Dermis blood vessel endothelial cell (primary cell): ENCODE measurements at places on chromosomes 7 and 10. TPM values are rescaled to one million over a fixed set of nuclear protein-coding genes. Genes with fewer than 3 reads are reported as not detected.
A peak's percentile ranks its signal among the peaks of the same experiment; 100 is the strongest.

DNA sequence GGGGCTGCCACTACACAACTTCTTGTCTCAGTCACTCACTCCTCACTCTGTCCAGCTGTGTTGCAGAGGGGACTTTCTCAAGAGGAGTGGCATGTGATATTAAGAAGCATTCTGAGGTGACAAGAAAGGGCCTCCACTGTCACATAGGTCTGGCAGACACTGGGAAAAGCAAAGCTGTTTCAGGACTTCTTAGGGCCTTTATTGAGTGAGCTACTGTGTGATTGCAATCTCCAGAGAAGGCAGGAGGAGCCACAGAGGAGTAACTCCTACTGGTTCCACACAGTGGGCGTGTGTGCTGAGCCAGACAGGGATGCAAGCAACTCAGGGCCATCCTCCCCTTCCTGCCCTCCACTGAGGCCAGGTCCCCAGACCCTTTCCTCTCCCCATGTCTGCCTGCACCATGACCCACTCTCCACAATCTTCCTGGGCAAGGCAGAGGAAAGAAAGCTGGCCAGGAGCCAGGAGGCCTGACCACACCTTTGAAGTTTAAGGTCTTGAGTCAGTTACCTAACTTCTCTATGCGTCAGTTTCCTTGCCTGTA lies 262.0 kb upstream of the ZMIZ1 start:
- DNase-seq = no peak

DNA sequence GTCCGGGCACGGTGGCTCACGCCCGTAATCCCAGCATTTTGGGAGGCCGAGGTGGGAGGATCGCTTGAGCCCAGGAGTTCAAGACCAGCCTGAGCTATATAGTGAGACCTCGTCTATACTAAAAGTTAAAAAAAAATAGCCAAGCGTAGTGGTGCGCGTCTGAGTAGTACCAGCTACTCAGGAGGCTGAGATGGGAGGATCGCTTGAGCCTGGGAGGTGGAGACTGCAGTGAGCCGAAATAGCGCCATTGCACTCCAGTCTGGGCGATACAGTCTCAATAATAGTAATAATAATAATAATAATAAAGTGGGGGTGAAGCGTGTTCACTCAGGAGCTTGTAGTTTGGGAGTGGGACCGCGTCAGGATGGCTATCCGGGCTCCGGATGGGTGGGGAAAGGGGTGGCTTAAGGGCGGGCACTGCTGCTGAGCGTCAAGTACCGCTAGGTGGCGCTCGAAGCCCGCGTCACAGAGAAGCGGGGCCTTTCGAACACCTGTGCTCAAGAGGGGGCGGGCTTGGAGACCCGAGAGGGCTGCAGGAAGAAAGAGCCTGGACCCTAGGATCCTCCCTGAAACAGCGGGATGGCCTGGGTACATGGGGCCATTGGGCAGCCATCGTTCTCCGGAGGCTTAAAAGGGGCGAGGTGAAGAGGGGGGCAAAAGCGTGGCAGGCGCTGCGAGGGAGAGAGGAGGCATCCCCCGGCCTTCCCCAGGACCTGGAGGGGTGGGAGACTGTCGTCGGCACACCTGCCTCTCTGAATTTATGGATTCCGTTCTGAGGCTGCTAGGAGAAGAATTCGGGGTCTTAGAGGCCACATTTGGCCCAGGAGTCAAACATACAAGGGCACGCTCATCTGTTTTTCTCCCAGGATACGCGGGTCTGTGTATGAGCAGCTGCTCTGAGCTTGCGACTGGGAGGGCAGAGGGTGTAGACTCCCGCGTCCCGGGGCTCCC lies 14.5 kb downstream of the LBX1 start:
- DNase-seq = peak; percentile 71

DNA sequence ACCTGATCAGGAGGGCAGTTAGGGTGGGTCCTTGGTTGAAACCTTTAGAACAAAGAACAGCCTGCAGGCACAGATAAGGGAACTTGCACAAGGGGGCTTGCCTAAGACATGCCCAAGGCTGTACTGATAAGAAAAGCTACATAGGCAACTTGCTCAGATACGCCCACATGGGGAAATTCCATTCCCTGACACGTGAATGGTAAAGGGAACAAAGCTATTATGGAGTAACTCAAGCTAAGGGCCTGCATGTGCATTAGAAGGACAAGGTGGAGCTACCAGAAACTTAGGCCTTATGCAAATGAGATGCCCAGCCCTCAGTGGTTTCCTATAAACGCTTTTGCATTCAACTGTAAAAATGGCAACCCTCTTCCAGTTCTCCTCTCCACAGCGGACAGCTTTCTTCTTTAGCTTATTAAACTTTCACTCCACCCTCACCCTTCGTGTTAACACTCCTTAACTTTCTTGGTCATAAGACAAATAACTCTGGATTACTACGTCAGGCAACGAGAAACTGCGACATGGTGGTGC lies 1192.1 kb upstream of the CELF2 start:
- no peak for DNase-seq

DNA sequence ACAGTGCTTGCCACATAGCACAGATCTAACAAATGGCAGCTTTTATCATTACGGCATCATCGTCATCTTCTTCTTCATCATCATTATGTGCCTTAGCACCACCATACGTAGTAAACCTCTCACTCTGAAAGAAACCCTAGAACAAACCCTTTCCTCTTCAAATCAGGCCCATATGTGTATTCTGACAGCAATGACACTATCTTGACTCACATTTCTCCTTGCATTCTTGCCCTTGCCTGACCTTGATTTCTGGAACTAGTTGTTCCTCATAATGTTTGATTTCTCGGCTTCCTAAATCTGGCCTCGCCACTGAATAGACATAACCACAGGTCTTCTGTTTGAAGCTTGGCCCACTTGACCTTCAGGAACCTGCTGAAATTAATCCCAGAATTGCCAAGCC lies 115.3 kb downstream of the DGKI start:
- no peak for DNase-seq

GRCh38 chr10:125086691-125087090 lies 73.7 kb downstream of the CTBP2 start:
- no peak for DNase-seq

DNA sequence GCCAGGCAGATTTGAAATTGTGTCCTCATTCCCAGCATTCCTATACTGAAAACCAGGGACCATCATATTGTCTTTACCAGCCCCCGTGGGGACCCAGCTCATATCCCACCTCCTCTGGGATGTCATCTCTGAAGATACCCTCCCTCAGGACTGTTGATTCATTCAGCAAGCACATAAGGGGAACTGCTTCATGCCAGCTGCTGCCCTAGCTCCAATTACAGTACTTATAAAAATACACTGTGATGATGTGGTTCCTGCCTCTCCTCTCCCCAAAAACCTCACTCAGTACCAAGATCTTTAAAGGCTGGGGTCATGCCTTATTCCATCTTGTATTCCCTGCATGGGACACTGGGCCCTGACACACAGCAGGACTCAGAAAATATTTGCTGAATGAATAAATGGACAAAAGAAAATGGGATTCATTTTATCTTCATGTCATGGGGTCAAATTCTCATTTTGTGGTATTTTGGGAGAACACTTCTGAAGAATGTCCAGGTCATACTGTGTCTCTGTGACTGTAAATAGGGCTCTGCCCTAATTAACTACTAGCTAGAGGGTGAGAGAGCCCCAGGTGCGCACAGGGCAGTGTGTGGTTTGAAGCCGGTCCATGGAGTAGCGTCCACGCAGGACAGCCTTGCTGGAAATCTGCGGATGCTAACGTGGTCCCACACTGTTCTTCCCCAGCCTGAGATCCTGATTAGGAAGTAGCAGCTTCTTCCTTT lies 29.0 kb upstream of the DAGLB start:
- no peak for DNase-seq

Gene EBLN1
- total RNA-seq = not detected in 2 replicates

- DNase-seq = no peak
These were observed 222.9 kb downstream of the GLRX3 start for GRCh38 chr10:130358981-130359650.

- DNase-seq = no peak
These were observed 69.2 kb upstream of the LRRC4 start for GRCh38 chr7:128100225-128100948.

Gene BTBD16
- not detected in 2 replicates for total RNA-seq

DNA sequence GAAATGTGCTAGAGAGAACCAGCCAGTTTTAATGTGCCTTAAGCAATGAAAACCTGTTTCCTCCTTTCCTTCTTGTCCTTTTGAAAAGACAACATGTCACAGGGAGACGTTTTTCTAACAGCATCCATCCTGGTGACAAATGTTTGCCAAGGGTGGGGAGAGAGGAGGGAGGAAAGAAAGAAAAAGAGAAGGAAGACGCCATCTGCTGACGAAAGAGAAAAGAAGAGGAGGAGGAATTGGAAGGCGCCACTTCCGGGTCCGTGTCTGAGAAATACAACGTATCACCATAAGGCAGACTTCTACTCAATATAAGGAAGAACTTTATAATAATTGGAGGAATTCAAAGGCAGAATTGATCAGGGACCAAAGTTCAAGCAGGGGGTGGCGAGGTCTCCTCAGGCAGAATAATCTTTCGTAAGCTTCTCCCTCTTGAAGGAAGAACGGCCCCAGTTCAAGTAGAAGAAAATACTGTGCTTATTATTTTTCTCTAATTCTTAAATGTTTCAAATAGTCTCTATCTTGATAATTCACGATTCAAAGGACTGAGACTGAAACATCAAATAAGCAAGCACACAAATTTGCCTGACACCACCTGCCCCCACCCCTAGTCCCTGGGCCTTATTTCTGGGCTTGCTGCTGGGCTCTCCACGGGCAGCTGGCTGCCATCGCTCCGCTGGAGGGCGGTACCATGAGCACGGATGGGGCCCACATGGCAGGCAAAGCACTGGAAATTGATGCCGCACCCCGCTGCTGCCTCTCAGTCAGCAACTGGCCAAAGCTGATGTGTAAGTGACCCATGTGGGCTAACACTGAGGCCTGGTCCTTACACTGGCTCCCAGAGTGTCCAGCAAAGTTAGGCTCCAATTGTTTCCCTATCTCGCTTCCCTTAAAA lies 273.7 kb upstream of the KLF14 start:
- peak; percentile 70 for DNase-seq

DNA sequence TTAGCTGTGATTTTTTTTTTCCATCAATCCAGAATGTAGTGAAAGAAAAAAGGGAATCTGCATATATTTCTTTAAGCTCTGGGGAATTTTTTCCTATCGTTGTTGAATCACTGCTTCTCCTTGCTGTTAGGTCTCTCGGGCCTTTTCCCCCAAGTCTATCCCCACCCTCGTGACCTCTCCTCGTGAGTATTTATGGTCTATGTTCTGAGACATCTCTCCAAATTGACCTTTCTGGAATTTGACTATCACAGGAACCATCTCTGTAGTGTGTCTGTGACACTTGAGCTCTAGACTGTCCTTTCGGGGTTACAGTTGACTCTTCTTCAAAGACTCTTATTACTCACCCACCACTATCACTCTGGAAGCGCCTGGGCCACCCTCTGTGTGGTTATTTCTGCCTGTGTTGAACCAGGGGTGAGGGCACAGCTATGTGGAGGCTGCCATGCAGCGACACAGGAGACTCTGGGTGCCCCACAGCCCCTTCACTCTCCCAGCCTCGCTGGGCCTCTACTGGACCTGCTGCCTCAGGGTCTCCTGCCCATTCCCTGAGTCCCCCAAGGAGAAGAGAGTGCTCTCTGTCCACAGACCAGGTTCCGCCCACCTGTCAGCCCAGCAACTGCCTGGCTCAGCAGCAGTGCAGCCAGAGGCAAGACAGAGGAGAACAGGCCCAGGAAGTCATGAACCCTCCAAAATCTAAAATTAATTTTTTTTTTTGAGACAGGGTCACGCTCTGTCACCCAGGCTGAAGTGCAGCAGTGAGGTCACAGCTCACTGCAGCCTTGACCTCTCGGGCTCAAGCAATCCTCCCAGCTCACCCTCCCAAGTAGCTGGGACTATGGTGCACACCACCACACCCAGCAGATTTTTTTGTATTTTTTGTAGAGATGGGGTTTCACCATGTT lies 45.7 kb upstream of the PTPRN2 start:
- no peak for DNase-seq

Gene GNGT1
- not detected in 2 replicates for total RNA-seq

Gene APBB1IP
- 0.05 and 0.17 TPM in 2 replicates for total RNA-seq

DNA sequence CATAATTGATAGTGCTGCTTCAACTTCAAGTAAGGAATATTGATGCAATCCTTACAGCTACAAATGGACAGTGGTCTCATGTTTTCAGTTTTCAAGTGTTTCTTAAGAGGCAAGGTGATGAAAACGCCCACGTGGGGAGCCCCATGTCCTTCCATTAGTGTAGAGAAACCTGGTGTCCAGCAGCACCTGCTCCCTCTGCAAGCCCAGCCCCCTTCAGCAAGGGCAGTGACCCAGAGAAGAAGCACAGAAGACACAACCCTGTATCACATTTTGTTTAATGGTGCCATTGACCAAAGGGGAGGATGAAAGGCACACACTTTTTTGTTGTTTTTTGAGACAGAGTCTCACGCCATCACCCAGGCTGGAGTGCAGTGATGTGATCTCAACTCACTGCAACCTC lies 143.7 kb downstream of the EGFR start:
- DNase-seq = no peak

DNA sequence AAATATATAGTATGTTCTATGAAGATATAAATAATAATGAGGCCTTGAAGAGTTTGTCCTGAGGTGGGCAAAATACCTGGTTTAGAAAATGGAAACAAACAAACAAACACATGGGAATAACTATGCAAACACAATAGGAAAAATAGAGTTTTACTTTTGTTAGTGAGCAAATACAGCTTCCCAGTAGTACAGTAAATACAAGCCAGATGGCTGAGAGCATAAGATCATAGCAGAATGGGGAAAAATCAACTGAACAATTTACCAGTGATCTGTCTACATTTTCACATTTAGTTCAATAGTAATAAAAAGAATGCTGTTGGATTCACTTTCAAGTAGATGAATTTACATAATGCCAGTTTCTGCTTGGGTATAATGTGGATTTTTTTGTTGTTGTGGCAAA lies 45.1 kb downstream of the ADD3 start:
- no peak for DNase-seq

DNA sequence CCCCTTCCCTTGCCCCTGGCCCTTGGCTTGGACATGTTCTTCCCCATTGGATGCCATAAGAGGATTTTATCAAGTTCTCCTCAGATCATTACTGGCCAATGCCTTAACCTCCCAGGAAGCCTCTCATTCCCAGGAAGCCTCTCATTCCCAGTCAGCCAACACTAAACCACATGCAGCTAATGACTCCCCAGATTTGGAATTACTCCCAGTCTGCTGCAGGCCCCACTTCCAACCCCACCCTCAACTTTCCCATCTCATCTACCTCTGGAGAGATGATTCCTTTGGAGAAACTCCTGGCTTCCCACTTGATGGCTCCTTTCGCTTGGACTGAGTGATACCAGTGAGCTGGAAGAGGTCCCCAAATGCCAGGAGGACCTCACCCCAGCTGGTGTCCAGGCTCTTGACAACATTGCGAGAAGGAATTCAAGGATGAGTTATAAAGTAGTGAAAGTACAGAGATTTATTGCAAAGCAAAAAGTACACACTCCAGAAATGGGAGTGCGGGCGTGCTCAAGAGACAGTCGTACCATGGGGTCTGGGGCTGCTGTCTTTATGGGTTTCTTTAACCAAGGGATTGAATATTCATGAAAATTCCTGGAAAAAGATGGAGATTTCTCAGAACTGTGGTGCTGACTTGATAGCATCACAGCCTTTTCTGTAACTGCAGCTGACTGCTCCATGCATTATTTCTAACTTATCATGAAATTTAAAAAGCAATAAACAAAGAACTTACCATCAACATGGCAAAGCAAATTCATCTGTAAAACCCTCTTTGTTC lies 117.2 kb upstream of the ADCY1 start:
- no peak for DNase-seq

- no peak for DNase-seq
These were observed 26.1 kb downstream of the INPP5A start for GRCh38 chr10:132563485-132564248.
